GM23248 (cell line): ENCODE measurements at places on chromosomes 4 and X.

DNA sequence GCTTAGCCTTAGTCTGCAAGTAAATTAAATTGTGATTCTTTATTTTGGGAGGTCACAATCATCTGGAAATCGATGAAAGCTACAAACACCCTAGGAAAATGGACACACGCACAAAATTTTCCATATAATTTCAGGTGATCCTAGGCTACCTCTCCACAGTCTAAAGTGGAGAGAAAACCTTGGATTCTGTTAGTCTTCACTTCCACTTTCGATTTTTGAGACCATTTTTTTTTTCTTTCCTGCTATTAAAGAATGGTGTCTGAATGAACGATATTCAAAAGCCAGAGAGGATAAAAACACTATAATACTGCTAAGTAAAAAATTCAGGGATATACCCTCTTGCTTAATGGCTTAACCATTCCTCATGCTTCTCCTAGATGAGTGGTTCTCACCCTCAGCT lies 1.7 kb downstream of the FBXL5 start:
- no peak for DNase-seq

- peak; percentile 78 for DNase-seq
Observed at GRCh38 chr4:54255881-54256280, 26.8 kb downstream of the PDGFRA start.

DNA sequence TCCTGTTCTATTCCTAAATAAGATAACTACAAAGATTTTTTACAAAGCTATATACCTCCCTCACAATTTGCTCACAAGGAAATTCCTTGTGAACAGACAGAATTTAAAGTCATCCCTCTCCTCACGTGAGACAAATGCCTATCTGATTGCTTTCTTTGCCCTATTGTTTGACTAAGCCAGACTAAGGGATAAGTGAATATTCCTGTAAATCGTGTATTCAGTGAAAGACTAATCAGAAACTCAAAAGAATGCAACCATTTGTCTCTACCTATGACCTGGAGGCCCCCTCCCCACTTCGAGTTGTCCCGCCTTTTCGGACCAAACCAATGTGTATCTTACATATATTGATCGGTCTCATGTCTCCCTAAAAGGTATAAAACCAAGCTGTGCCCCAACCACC lies 15.3 kb upstream of the ZBTB33 start:
- DNase-seq: no peak

DNA sequence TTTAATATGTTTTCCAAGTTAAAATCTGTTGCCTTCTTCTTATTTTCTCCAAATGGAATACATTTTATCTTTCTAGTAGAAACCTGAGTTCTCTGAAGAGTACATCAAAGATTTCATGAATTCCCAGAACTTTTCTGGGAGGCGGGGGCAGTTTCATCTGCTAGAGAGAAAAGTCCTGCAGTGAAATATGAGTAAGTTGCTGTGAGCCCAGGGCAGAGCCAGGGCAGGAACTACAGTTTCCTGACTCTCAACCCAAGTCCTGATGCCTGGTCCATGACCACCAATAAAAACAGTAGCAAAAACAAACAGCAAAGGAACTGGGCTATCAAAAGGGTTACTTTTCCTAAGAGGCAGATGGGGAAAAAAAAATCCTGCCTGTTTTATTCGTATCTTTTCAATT lies 239.4 kb upstream of the CTSO start:
- DNase-seq: no peak

DNA sequence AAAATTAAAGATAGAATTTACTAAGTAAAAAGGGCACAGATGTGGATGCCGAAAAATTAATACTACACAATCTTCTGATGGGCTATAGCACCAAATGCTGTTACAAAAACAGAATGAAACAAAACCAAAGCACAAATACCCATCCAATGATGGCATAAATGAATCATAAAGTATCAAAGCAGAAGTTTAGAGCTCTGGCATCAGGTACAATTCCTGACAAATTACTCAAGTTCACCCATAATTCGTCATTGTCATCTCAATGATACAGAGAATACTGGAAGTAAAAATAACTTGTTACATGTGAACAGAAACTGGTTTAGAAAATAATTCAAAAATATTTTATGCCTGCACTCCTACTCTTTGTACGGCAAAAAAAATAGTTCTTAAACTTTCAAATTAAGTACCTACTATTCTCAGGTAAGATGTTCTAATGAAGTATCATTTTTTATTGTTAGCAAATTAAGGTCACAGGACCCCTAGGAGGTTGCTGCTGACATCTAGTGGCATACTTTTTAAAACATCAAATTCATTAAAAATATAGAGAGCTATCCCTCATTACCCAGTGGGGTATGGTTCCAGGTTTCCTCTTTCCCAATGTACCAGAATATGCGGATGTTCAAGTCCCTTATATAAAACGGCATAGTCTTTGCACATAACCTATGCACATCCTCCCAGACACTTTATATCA lies 126.1 kb downstream of the INPP4B start:
- DNase-seq: peak; percentile 57
